Stimulated activated CD4-positive, alpha-beta T cell treated with anti-CD3 and anti-CD28 coated beads, Interleukin-12 subunit alpha, Interleukin-12 subunit beta, amount 100 ng/mL, for 48 hours (primary cell): ENCODE measurements at places on chromosomes 3 and 15.

GRCh38 chr3:186105543-186105942, 3.3 kb downstream of the ETV5 start:
- no peak for DNase-seq

GRCh38 chr15:101549647-101550046, 60.1 kb upstream of the PCSK6 start:
- no peak for DNase-seq

- DNase-seq, result no peak
Observed at GRCh38 chr3:13108861-13109260, 35.6 kb upstream of the IQSEC1 start.

DNA sequence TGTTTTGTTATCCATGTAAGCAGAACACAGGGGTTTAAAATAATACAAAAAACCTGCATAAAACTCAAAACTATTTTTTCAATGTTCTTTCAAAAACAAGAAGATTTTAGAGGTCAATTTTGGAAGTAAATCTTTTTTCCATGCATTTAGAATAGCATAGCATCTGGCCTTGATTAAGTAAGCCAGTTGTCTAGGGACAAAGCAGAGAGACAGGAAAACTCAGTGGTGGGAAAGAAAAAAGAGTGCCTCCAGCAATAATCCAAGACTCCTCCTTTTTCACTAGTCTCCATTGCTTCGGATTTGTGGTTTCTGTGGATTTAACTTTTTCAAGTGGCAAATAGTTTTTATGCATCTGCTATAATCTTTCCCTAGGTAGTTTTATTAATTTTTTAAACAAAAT, 88.9 kb downstream of the SUCNR1 start:
- no peak for DNase-seq

DNA sequence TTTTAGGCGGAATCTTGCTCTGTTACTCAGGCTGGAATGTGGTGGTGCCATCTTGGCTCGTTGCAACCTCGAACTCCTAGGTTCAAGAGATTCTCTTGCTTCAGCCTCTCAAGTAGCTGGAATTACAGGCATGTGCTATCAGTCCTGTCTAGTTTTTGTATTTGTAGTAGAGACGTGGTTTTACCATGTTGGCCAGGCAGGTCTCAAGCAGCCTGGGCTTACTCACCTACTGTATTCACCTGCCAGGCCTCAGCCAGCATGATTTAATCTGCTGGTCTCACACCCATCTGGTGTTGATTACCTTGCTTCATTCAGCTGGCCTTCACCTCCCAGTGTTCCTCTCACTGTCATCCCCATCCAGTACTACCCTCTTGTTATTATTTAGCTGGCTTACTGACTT, 102.0 kb downstream of the IL12A start:
- DNase-seq, result no peak

GRCh38 chr3:63908776-63909175, 3.4 kb downstream of the SCAANT1 start:
- DNase-seq, result no peak

DNA sequence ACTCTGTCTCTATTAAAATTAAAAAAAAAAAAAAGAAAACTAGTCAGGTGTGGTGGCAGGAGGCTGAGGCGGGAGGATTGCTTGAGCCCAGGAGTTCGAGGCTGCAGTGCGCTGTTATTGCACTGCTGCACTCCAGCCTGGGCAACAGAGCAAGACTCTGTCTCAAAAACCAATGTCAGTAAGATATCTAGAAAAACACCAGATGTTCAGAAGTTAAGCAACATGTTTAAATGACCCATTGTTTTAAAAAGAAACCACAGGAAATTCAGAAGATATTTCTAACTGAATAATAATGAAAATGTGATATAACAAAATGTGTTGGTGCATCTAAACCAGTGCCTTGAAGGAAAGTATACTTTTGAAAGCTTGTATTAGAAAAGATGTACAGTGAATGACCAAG, 203.4 kb upstream of the CGNL1 start:
- no peak for DNase-seq

- no peak for DNase-seq
Observed at GRCh38 chr15:65920825-65921309, 51.6 kb downstream of the RAB11A start.

DNA sequence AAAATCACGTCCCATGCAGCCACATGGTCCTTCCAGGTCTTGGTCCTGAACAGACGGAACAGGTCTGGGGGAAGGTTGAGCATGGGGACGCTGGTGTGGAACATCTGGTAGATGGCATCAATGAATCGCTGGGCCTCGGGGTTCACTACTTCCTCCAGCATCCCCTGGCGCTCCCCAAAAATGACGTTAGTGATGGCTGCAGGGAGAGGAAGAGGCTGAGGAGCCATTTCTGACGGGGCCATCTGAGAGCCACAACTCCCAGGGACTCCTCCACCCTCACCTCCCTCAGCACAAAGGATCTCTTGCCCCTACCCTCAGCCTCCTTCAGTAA, 23.7 kb downstream of the CYP11A1 start:
- DNase-seq, result no peak

DNA sequence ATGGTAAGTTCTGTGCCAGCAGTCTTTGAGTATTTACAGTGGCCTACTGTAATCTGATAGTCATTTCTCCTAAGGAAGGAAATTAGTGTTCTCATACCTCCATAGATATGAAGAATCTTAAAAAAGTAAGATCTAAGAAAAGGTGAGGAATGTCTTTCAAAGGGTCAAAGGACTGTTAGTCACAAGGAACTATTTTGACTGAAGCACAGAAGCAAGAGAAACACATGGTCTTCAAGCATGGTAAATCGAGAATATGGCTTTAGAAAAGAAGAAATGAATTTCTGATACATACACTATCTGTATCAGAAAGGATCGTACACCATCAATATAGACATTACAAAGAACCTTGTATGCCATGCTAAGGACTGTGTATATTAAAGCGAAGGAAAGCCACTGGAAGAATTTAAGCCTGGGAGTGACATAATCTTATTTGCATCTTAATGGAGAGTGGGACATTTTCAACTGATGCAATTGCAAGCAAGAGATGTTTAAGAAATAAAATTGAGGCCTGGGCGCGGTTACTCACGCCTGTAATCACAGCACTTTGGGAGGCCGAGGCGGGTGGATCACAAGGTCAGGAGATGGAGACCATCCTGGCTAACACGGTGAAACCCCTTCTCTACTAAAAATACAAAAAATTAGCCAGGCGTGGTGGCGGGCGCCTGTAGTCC, 5.5 kb upstream of the ACAP2 start:
- DNase-seq, result no peak

DNA sequence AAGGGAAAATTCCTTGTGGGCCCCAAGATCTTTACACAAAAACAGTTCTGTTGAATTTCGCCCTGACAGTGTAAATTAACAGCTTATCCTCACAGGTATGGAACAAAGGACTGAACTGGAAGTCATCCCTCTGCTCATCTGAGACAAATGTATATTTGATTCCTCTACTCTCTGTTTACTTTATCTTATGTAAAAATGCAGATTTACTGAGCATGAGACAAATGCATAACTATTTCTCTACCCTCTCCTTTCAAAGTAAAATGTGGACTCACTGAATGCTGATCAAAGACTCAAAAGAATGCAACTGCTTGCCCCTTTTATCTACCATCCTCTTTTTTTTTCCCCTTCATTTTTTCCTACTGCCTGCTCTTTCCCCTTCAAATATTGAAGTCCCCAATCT, 98.6 kb upstream of the CRBN start:
- no peak for DNase-seq

- DNase-seq, result no peak
Observed at GRCh38 chr3:194067949-194068362, 68.0 kb upstream of the HES1 start.

DNA sequence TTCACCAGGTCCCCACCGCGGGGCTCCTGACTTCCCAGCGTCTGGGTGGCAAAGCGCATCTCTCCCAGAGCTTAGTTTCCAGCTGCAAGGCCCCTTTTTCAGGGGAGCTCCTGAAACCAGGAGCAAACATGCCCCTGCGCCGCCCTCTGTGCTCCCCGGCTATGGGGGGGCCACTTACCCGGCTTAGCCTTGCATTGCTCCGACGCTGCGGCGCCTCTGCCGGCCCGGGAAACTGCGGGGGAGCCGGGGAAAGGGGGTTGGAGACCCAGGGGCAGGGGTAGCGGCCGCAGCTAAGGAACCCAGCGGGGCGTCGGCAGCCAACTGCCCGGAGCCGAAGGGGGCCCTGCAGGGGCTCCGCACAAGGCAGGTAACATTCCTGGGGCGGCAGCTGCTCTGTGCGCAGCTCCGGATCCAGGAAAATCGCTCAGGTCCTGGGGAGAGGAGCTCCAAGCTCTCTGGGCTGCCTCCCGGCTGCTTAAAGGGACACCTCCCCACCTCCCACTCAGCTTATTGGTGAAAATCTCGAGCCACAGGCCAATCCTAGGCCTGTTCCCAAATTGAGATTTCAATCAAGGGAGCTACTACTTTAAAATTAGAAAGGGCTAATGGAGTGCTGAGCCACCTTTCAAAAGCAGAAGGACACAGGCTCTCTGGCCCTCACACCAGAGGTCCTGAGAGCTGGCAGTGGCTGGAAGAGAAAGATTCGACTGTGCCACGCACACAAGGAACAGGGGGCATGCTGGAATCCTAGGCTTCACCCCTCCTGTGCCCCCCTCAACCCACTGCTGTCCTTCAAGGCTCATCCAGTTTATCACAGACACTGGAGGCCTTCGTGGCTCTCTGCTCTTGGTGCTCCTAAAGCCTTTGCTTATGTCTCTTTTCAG, 42.7 kb upstream of the PRICKLE2 start:
- no peak for DNase-seq

DNA sequence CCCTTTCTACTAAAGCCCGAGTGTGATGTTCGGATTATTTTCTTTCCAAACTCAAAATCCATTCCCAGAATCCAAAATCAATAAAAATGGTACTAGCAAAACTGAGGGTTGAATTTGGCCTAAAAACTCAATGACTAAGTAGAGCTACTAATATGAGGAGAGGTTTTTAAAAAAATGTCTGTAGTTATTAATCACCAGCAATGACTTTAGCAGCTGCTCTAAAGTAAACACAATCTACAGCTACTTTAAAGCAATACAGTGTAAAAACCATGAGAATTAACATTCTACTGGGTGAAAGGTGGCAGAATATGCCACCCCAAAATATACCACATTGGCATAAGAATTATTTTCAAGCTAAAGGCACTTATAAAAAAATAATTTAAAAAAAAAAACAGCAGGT, 23.5 kb downstream of the FHIT start:
- no peak for DNase-seq

- no peak for DNase-seq
Observed at GRCh38 chr3:103494011-103494410, 1059.2 kb downstream of the ZPLD1 start.

- DNase-seq, result no peak
Observed at GRCh38 chr3:71815340-71816067, 30.6 kb upstream of the PROK2 start.

- DNase-seq, result no peak
Observed at GRCh38 chr3:33980252-33980651, 181.8 kb downstream of the PDCD6IP start.

- no peak for DNase-seq
Observed at GRCh38 chr3:48129921-48130320, 58.3 kb downstream of the CDC25A start.

GRCh38 chr3:71549951-71550350, 33.6 kb downstream of the FOXP1 start:
- no peak for DNase-seq

DNA sequence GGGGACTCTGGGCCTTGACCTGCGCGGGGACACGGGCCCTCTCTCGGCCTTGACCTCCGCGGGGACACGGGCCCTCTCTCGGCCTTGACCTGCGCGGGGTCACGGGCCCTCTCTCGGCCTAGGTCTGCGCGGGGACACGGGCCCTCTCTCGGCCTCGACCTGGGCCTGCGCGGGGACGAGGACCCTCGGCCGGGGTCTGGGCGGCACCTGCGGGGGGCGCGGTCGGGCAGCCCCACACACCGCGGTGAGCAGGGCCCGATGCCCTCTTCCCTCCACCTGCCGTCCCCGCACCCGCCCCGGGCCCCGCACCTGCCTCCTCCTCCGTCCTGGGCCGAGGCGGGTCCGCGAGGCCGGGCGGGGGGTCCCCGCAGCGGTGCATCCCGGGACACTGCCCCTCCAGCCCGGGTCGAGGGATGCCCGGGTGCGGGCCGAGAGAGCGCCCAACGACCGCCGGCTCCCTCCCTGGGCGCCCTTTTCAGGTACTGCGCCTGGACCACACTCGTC, 15.6 kb upstream of the CERS3 start:
- no peak for DNase-seq

DNA sequence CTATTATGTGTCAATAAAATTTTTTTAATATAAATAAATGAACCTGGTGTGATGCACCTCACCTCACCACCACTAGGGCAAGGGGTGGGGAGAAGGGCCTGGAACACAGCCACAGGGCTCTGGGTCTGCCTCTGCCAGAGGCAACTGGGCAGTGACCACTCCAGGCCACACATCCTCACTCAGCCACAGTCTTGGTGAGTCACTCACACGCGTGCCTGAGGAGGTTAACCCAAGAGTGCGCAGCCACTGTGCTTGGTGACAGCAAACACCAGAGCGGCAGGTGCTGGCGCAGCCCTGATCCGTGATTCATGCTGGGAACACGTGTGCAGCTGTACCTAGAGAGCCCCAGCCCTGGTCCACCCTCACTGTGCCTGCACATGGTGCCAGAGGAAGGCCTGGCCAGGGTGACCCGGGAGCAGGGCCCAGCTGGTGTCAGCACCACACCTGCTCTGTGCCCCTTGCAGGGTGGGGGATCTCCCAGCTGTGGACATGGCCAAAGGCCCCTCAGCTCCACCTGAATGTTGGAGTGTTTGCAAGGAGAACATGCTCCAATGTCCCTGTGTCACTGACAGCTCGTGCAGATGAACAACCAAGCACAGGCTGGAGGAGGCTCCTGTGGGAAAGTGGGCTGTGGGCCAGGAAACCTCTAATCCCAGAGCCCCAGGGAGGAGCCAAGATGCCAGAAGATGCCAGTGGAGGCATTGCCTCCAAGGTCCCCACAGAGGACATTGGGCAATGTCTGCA, 2.1 kb downstream of the SLC41A3 start:
- DNase-seq, result no peak

DNA sequence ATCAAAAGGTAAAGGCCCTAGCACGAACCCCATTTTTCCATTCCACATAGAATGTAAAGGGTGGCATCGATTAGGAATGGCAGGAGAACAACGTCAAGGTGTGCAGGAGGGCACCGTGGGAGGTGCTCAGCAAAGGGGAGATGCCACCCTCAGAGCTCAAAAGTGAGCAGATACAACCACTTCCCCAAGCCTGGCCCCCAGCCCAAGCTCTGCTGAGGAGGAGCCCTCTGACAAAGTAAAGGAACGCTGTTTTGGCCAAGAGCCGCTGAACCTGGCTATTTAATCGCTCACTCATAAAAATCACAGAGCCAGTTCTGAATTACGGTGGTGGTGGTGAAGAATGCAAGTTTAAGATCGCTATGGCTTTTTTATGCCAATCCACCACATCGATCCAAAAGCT, 12.4 kb downstream of the GNB5 start:
- no peak for DNase-seq

DNA sequence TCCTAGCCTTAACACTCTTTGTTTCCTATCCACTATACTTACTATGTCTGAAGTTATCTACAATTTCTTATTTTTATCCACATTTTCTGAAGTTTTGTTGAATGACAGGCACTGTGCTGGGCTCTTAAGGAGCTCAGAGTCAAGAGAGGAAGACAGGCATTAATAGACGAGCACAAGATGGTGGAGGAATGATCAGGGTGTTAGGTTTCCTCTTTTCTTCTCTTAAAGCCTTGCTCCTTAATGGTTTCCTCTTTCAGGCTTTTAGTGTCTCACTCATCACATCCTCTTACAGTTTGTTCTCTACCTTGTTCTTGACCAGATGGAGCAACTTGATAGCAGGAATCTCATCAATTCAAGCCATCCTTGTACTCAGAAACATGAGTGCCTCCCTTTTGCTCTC, 52.9 kb upstream of the BCL6 start:
- DNase-seq, result no peak

GRCh38 chr15:101702077-101702476, 22.2 kb downstream of the TARS3 start:
- DNase-seq, result no peak
